ENCODE measurements at places on chromosomes 1 and 21.
A peak's percentile ranks its signal among the peaks of the same experiment; 100 is the strongest.

DNA sequence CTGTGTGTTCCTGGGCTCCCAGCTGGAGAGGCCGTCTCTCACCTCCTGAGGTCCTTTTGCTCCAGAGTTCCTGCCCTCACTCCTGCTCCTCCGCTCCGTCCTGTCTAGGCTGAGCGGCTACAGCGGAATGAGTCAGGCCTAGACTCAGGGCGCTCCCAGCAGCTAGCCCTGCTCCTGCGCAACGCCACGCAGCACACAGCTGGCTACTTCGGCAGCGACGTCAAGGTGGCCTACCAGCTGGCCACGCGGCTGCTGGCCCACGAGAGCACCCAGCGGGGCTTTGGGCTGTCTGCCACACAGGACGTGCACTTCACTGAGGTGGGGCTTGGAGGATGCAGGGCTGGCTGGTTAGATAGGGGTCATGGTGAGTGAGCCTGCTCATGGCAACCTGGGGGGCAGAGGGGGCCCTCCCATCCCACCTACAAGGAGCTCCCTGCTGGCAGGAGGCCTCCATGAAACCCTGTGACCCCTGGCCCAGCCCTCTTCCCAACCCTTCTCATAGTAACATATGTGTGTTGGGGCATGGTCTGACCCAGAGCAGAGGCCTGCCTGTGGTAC lies 15.1 kb downstream of the PSRC1 start:
- no peak for DNase-seq

DNA sequence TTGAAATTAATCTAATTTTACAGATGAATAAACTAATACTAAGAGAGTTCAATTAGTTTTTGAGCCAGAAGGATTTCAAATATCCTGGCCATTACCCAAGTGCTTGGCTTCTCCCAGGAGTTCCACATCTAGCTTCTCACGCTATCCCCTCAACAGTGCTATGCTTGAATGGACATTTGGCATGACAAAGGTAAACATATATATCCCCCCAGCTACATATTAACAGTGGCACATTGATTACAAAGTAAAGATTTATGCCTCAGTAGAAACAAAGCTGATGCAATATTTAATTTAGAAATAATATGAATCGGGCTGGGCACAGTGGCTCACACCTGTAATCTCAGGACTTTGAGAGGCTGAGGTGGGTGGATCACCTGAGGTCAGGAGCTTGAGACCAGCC lies 434.6 kb upstream of the PRMT6 start:
- DNase-seq, result no peak

- DNase-seq, result no peak
Observed at GRCh38 chr21:29938776-29939103, 1.1 kb downstream of the GRIK1 start.

GRCh38 chr1:227729144-227729880 lies 5.8 kb downstream of the JMJD4 start:
- no peak for DNase-seq

- DNase-seq, result no peak
Observed at GRCh38 chr1:233707880-233708815, 94.2 kb downstream of the KCNK1 start.

- no peak for DNase-seq
Observed at GRCh38 chr1:97640677-97641076, 280.2 kb downstream of the DPYD start.

- DNase-seq, result peak; percentile 87
Observed at GRCh38 chr1:110060034-110060661, 10.3 kb downstream of the ALX3 start.

GRCh38 chr1:226739696-226740065 lies 599 bp upstream of the ITPKB start:
- DNase-seq, result no peak

Measured in HEK293T (cell line).